ENCODE measurements at places on chromosomes 3 and 15. TPM values are rescaled to one million over a fixed set of nuclear protein-coding genes. Genes with fewer than 3 reads are reported as not detected.

DNA sequence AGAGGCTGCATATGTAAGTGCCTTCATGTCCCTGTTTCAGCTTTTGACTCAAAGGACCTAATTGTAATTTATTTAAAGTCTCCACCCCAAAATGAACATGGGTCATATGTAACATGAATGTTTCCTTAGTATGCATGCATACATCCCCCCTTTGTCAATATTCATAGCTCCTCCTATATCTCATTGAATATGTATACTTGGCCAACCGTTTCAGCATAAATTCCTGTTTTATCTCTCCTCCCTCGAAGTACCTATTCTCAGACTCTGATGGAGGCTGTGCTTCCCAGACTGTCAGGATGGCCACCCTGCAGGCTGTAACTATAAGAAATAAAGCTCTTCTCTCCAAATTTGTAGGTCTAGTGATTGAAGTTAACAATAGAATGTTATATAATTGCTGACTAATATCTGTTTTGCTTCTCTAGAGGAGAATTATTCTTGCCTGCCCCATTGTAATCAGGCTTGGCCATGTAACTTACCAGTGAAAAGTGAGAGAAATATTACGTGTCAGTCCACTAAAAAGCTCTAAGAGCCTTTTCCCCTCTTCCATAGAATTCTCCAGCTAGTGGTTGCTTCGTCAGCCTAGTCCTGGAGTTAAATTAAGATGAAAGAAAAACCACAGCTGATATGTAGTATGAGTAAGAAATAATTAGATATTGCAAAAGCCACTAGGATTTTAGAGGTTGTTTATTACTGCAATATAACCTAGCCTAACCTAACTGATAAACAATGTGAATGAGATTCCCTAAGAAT, 245.1 kb downstream of the ZNF385D start:
- DNase-seq, result no peak

The NTRK3 gene
- not detected for total RNA-seq

DNA sequence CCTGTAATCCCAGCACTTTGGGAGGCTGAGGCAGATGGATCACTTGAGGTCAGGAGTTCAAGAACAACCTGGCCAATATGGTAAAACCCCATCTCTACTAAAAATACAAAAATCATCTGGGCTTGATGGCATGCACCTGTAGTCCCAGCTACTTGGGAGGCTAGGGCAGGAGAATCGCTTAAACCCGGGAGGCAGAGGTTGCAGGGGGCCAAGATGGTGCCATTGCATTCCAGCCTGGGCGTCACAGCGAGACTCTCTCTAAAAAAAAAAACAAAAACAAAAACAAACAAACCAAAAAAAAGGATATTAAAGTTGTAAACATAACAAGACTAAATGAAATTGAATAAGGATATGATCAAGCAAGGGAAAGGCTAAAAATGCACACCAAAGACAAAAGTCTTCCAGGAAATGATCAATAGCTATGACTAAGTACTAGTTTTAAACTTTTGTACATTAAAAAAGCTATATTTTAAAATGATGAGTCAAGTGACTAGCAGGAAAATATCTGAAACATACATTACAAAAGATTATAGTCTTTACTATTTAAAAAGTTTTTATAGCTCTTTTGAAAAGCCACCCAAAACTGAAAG, 28.6 kb downstream of the KLHL6 start:
- no peak for DNase-seq

- DNase-seq, result no peak
Measured at GRCh38 chr3:120801484-120801883, 58.9 kb downstream of the GTF2E1 start.

- peak; percentile 73 for DNase-seq
Measured at GRCh38 chr3:114221165-114221880, 16.1 kb downstream of the ZNF80 start.

GRCh38 chr15:33309602-33310276, 1.0 kb upstream of the RYR3 start:
- peak; percentile 13 for DNase-seq

The SLC2A2 gene
- total RNA-seq, result not detected

- no peak for DNase-seq
Measured at GRCh38 chr15:41930221-41930866, 36.5 kb upstream of the SPTBN5 start.

The NMNAT3 gene
- 0.87 TPM for total RNA-seq

DNA sequence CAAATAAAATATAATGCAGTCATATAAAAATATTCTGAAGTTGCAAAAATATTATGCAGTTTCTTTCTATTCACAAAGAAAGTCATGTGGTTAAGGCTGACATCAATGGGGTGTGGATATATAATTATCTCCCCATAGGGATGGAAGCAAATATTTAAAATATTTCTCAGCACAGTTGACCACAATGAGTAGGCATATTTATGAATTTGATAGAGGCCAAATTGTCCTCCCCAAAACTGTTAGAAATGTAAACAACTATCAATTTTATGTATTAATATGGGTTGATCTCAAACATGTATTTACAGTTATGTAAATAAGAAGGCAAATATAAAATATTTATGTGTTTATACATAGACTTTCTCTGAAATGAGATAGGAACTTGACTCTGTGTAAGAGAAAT, 246.0 kb upstream of the CBLB start:
- no peak for DNase-seq

DNA sequence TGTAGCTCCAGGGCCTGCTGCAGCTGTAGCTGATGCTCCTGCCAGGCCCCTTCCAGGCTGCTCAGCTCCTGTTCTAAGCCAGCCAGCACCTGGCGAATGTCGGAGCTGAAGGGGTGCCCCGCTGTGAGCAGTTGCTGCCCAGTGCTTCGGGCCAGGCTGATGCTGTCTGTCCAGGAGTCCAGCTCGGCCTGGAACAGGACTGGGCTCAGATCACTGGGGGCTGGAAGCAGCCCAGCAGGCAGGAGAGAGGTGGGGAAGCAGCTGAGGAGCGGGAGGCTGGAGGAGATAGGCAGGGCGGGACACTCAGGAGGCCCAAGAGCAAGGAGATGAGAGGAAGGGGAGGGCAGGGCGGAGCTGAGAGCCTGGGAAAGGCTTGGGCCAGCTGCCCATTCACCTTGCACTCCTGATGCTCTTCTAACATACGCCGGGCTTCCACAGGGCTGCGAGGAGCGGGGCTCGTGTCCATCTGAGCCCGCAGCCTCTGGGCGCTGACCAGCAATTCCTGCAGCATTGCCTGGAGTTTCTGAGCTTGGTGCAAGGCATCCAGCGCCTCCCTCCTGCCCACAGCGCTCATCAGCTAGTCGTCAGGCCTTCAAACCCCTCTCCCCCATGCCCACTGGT, 23.2 kb downstream of the PLA2G4B start:
- no peak for DNase-seq

The GPR156 gene
- not detected for total RNA-seq

The GABRA5 gene
- not detected for total RNA-seq

- peak; percentile 8 for DNase-seq
Measured at GRCh38 chr3:114319453-114319852, 25.6 kb downstream of the TIGIT start.

The TRPC1 gene
- 4.8 TPM for total RNA-seq

The ACTC1 gene
- total RNA-seq, result not detected

DNA sequence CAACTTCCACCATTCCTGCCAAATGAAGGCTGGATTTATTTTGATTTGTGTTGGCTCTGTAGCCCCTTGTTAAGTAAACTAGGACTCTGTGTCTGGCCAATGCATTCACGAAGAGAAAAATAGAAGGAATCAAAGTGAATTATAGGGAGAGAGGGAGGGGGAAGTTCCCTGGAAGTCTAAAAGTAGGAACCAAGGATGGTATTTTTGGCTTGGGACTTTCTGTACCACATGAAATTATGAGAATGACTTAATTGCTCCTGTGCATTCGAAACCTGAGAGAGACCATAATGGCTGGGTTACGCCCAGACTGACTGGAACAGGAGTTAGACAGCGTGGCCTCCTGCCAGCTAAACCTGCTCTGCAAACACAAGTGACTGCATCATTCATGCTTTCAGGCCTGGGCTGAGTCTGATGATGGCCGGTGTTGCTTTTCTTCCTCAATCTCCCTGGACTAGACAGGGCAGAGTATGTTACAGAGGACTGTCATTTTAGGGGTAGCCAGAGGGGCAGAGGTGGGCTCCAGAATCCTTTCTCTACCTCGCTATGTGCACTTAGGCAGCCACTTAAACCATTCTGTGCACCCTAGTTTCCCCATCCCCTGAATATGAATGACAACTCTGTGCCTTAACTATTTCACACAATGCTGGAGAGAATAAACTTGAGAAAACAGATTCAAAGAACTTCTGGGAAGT, 58.9 kb downstream of the MYO1E start:
- peak; percentile 71 for DNase-seq

DNA sequence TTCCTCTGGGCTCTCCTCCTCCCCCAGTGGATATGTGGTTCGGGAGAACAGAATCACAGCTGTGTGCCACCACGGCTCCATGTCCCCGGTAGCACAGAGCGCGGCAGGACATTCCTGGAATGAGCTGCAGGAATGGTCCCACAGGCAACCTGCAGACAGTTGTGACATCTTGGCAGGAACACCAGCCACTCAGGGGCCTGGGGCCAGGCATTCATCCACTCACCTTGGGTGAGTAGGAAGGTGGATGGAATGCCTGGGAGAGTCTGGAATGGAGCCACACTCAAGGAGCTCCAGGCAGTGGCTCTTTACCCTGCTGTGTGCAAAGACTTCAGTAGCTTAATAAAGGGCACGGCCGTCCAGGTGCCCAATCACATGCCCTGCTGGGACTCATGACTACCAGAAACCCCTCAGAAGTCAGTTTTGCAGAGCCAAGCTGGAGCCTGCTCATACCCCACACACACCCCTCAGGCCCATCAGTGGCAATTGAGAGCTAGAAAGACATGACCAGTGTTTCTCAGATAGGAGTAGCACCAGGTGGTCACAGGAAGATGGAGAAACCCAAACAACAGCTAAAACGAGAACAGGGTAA, 117.3 kb upstream of the PRR20G start:
- DNase-seq, result no peak

DNA sequence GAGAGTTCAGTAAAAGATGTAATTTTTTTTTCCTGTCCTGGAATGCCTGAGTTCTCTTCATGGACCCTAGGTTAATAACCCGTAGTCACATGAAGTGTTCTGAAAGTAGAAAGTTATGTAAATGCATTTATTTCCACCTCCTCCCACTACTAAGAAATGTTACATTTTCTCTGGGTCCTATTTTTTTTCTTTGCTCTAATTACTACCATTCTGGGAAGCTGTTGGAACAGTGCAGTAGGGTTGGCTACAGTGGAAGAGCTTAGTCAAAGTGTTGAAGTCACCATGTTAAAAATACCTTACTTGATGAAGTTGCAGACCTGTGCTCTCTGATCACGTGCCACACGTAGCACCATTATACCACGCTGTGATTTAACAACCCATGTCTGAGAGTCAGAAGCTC, 153.8 kb upstream of the TSC22D2 start:
- DNase-seq, result no peak

- no peak for DNase-seq
Measured at GRCh38 chr15:91471468-91471867, 371.4 kb downstream of the SV2B start.

The CCR3 gene
- not detected for total RNA-seq

GRCh38 chr15:99092554-99093172, 12.2 kb upstream of the SYNM start:
- DNase-seq, result no peak

DNA sequence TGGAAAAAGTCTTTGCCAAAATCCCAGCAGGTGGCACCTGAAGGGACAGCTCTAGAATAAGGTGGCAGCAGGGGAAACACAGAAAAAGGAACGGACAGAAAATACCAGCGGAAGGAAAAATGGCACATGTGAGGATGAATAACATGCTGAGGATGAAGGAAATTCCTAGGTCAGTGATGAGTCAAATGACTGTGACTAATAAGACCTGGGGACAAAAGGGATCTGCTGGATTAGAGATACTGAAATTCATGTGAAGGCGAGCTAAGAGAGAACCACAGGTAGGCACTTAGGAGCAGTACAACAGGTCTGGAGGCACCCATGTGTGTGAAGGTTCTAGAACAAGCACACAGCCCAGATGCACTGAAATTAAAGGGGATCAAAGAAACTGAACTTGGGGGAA, 482.5 kb downstream of the FOXP1 start:
- peak; percentile 71 for DNase-seq

The TMA7 gene
- 246 TPM for total RNA-seq

DNA sequence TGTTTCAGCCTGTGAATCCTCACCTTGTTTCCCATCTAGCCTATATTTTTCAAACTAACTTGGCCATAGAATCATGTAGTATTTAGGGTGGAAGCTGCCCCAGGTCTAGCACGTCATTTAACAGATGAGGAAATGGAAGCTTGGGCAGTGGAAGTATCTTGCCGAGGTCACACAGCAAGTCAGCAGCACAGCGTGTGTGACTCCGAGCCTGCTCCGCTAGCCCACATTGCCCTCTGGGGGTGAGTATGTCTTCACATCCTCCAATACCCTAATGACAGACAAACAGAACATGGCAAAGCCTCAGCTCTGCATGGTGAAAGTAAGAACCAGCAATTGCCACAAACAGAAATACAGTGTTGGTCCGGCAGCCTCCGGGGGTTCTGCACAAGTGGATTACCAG, 2.2 kb upstream of the CCR5 start:
- DNase-seq, result no peak

DNA sequence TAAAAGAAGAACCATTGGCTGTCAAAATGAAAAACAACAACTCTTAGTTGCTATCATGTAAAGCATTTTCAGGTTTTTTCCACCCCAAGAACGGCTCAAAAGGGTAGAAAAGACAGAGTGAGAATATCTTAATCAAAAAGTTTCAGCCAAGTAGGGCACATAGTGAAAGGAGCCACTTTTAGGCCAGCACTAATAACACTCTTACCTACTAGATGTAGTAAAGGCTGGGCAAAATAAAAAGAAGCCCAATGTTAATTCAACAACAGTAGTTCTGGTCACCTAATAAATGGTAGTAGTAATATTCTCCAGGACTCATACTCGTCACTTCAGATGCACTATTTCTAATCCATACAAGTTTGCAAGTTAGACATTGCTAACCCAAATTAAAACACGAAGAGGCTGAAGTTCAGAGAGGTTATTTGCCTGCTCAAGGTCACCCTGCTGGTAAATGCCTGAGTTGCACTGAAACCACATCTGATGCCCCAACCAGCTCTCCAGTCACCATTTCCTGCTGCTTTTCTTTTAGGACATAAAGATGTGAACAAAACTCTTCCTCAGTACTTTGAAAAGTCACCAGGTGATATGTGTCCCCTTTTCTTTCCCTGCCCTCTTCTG, 7.5 kb downstream of the GOLIM4 start:
- no peak for DNase-seq

The CDHR4 gene
- total RNA-seq, result not detected

- peak; percentile 40 for DNase-seq
Measured at GRCh38 chr3:70919091-70919490, 606.7 kb upstream of the MDFIC2 start.

The PLA1A gene
- total RNA-seq, result 3.5 TPM

Data from lung microvascular endothelial cell (primary cell).